ENCODE measurements at places on chromosomes 13 and 19.

DNA sequence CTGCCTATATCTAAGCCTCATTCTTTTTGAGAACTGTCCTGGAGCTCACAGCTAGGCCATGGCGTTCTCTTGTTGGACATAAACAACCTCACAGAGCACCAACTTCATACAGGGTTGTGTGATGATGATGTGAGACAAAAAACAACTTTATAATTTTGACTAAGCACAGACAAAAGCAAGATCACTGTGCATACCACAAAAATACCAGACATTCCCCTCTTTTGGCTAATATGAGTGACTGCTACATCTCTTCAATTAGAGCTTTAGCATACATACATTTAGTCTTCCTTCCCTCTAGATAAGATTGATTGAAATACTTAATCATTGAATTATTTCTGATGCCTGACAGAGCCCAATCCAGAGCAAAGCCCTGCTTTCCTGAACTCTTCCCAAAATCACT lies 8.3 kb downstream of the MAB21L1 start:
- no peak overlapping the region for H3K4me3 ChIP-seq
- no peak overlapping the region for H3K27ac ChIP-seq
- H3K36me3 ChIP-seq = no peaks in the 10 kb centered on the region
- peaks cover 23% of the 10 kb centered on the region for H3K4me1 ChIP-seq
- peaks cover 39% of the 10 kb centered on the region for H3K27me3 ChIP-seq

GRCh38 chr13:110522721-110523120 lies 38.8 kb downstream of the RAB20 start:
- H3K27ac ChIP-seq = no peak overlapping the region
- peaks cover 20% of the 10 kb centered on the region for H3K4me1 ChIP-seq
- no peaks in the 10 kb centered on the region for H3K27me3 ChIP-seq
- DNase-seq = no peak
- no peaks in the 10 kb centered on the region for H3K36me3 ChIP-seq
- H3K4me3 ChIP-seq = no peak overlapping the region

- no peaks in the 10 kb centered on the region for H3K27me3 ChIP-seq
- H3K27ac ChIP-seq = no peak overlapping the region
- H3K4me3 ChIP-seq = no peak overlapping the region
- H3K4me1 ChIP-seq = no peaks in the 10 kb centered on the region
- DNase-seq = no peak
Observed at GRCh38 chr13:109209526-109209925, 576.9 kb downstream of the IRS2 start.

DNA sequence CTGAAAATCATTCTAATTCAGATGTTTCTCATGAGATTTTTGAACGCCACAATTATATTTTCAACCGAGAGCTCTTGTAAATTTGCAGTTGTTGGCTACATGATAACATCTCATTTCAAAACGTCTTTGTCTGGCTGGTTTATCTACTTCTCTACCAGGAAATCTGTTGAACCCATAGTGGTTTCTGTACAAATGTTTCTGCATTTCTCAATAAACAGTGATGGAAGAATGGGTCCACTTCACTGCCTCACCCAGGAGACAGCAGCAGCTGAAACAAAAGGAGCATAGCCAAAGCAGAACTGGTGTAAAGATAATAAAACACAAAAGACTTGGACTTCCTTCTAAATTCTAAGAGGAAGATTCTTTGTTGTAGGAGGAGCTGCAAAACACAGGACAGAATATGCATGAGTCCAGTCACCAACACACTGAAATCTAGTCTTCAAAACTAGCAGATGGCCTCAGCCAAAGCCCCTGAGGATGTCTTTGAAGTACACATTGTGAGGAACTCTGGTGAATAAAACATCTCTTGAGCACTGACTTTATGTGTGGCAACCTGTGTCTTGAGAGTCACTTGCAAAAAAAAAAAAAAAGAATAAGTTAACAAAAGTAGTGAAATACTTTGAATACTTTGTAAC lies 68.6 kb upstream of the FGF14 start:
- no peak for DNase-seq
- no peak overlapping the region for H3K4me3 ChIP-seq
- H3K27ac ChIP-seq = no peak overlapping the region
- H3K27me3 ChIP-seq = no peaks in the 10 kb centered on the region
- H3K4me1 ChIP-seq = no peaks in the 10 kb centered on the region
- H3K36me3 ChIP-seq = no peaks in the 10 kb centered on the region

GRCh38 chr13:111143865-111144540 lies 28.9 kb downstream of the ARHGEF7 start:
- peaks cover 19% of the 10 kb centered on the region for H3K27me3 ChIP-seq
- H3K4me1 ChIP-seq = no peaks in the 10 kb centered on the region
- no peaks in the 10 kb centered on the region for H3K36me3 ChIP-seq

Data from B cell (primary cell).